AG04449 (cell line): ENCODE measurements at places on chromosomes 1 and 21.

DNA sequence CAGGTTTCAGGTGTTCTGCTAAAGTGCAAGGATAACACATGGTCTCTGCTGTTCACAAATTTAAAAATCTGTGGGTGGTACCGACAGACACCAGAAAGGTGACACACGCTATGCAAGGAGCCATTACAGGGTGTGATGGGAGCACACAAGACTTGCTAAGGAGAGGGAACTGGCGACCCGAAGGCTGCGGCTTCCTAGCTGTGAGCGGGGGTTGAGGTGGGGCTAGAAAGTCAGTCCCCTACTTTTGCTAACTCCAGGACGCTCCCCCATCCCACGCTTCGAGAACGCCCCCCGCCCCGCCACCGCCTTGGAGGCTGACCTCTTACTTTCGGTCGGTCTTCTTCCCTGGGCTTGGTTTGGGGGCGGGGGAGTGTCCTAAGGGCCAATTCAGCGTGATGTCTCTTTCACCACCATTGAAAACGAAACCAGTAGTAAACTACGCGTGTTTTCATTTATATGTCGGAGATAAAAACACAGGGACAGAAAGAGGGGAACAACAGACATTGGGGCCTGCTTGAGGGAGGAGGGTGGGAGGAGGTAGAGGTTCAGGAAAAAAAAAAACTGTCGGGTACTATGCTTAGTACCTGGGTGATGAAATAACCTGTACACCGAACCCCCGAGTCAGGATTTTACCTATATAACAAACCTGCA lies 1.1 kb downstream of the CKS1B start:
- no peak for DNase-seq

DNA sequence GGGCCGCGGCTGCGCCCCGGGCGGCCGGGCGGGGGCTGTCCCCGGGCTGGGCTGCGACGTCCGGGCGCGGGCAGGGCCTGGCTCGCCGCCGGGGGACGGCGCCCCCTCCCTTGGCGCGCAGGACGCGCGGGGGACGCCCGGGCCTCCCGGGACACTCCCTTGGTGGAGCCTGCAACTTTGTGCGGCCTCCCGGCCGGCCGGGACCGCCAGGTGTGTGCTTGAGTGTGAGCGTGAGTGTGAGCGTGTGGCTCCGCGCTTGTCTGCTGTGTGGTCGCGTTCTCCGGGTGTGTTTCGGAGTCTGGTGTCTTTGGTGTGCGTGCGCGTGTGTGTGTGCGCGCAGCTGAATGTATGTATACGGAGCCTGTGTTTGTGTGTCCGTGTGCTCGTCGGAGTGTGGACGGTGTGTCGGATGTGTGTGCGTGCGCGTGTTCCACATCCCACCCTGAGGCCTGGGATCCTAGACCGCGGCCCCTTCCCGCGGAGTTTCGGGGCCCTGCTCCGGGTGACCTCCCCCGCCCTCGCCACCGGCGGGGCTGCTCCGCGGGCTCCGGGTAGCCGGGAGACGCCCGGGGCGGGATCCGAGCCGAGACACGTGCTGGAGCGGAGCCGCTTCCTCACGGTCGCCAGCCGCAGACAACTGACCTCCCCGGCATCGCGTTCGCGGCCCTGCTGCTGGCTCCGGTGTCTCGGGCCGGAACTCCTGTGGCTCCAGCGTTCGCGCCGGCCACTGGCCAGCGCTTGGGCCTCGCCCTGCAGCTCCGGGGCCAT lies 1.7 kb downstream of the PTPRU start:
- no peak for DNase-seq

- no peak for DNase-seq
Observed at GRCh38 chr1:6419397-6419803, 319 bp downstream of the HES2 start.

GRCh38 chr1:173267453-173267945 lies 60.4 kb upstream of the TNFSF4 start:
- peak; percentile 26 for DNase-seq

DNA sequence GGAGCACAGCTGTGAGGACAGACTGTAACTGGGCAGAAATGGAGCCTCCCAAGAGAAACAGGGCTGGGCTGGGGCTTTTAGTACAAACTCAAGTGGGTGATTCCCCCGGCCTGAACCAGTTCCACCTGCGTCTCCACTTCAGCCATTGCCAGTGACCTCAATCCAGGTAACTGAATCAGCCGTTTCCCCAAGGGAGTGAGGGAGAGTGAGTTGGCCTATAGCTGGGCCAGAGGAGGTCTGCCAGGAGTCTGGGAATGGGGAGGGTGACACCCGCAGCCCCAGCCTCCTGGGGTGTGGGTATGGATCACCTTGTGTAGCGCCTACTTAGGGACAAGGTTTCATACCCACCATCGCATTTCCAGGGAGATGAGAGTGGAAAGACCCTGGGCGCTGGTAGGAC lies 8.5 kb downstream of the SLC26A9 start:
- no peak for DNase-seq

- DNase-seq, result no peak
Observed at GRCh38 chr1:1169429-1170214, 4.1 kb upstream of the TTLL10 start.

DNA sequence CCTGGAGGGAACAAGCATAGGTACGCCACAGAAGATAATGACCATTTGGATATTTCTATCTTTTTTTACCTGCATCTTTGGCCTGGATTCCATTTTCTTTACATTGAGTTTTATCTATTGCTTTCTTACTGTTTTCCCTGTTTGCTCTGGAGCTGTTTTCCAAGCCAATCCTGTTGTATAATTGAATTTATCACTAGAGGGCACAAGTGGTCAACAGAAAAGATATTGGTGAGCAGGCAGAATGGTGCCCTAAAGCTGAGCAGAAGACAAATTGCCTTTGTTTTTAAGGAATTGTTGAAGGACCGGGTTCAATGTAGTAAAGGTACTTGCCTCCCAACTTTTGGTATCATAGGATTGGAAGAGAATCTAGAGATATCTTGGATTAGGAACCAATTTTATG lies 152.8 kb downstream of the PPP1R12B start:
- no peak for DNase-seq

DNA sequence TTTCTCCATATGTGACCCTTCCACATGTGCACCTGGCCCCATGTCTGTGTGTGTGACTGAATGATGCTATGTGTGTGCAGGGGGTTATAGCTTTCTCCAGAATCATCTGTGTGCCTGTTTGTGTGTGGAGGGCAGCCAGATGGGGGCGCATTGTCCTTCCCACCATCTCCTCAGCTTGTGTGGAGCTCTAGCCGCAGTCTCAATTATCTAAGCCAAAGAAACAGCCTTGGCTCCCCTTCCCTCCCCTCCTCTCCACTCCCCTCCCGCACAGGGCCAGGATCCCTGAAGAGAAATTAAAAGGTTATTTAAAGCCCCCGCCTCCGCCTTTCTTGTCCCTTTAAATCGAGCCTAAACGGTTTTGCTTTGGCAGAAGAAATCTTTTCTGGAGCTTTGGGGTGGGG lies 1.8 kb upstream of the DMBX1 start:
- no peak for DNase-seq

DNA sequence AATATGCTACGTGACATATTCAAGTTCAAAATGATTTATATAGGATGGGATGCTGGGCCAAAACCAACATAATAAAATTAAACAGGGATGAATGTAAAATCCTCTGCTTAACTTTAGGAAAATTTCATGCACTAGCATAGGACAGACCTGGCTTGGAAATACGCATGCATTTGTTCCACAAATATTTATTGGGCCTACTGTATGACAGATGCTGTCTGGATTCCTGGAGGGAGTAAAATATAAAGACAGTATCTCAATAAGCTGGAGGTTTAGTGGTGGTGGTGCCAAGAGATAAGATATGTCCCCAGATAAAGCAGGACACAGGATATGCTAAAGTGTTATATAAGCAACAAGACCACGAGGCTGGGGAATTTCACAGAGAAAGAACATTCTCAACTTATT lies 15.1 kb downstream of the RCSD1 start:
- DNase-seq, result no peak

GRCh38 chr1:54006508-54006907 lies 11.5 kb downstream of the LDLRAD1 start:
- DNase-seq, result no peak

- DNase-seq, result no peak
Observed at GRCh38 chr21:35528116-35529042, 479.3 kb upstream of the RUNX1 start.

GRCh38 chr1:179586107-179586823 lies 5.4 kb upstream of the TDRD5 start:
- DNase-seq, result no peak

- no peak for DNase-seq
Observed at GRCh38 chr1:34479731-34480130, 275.1 kb upstream of the GJB5 start.
